K562 (cell line): ENCODE measurements at places on chromosomes 2 and 18. TPM values are rescaled to one million over a fixed set of nuclear protein-coding genes. Genes with fewer than 3 reads are reported as not detected.

Gene GPBAR1
- not detected in 2 replicates for polyA plus RNA-seq

Gene C2orf92
- polyA plus RNA-seq: 4.2 and 6.0 TPM in 2 replicates

- no peak for DNase-seq
Observed at GRCh38 chr2:206443735-206444527, 599 bp downstream of the ADAM23 start.

- DNase-seq: no peak
Observed at GRCh38 chr2:149611100-149611820, 23.7 kb upstream of the MMADHC start.

- no peak for DNase-seq
Observed at GRCh38 chr2:97728091-97728731, 14.8 kb downstream of the ZAP70 start.

Gene OST4
- polyA plus RNA-seq: 355 and 369 TPM in 2 replicates

DNA sequence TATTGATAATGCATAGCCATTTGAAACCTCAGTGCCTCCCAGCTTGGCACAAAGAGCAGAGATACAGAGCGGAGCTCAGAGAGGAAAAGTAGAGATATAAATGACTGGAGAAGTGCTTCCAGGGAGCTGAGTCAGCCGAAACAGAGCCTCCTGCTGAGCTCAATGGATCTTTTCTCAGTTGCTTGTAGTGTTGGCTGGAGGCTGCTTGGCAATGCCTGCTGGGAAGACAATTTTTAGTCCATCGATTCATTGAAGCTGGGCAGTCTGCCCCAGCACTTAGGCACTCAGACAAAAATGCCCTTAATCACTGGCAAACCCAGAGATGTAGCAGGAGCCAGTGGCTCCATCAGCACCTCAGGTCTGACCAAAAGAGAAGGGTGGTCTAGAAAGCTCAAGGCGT is 81.3 kb upstream of the SETBP1 start:
- no peak for DNase-seq

DNA sequence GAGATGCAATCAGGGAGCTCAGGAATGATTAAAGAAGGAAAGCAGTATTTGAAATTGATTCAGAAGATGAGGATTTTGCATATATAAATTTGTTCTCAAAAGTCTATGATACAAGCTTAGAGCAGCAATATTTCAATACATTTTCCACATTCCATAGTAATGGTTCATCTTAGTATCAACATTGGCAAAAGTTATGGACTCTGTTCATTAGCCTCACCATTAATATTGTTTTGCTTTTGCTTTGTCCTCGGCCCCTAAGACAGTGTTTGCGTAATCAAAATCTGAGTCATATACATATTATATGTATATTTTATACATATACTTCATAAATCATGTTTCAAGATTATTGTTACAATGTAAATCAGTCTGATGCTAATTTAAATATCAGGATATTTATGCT is 176.6 kb downstream of the CNTNAP5 start:
- no peak for DNase-seq

GRCh38 chr18:79927607-79928562 is 23.6 kb downstream of the SLC66A2 start:
- DNase-seq: no peak

GRCh38 chr2:128568106-128568505 is 249.4 kb upstream of the HS6ST1 start:
- DNase-seq: no peak

DNA sequence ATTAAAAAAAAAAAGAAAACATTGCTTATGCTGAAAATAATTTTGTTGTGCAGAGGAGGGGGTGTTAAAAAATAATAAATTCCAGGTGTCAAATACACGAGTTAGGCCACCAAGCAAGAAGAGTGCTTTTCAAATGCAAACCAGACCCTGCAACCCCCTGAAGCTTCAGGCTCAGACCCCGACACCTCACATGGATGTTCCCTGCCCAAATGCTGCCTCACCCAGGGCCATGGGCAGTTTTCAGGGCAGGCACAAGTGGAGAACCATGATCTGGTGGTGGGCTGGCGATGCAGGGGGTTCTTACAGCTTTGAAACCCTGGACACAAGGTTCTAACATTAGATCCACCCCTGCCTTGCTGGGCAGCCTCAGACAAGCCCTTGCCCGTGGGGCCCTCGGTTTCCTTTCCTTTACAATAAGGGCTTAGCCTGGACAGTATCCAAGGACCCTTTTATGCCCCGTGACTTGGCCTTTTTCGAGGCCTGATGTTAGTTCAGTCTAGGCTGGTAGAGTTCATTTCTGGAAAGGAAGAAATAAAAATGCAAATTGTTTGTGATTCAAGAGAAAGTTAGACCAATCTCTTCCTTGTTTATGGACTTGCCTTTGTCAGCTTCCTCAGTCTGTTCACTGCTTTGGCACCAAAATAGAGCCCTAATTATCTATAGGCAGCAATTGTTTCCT is 168.7 kb downstream of the DDX1 start:
- DNase-seq: no peak

DNA sequence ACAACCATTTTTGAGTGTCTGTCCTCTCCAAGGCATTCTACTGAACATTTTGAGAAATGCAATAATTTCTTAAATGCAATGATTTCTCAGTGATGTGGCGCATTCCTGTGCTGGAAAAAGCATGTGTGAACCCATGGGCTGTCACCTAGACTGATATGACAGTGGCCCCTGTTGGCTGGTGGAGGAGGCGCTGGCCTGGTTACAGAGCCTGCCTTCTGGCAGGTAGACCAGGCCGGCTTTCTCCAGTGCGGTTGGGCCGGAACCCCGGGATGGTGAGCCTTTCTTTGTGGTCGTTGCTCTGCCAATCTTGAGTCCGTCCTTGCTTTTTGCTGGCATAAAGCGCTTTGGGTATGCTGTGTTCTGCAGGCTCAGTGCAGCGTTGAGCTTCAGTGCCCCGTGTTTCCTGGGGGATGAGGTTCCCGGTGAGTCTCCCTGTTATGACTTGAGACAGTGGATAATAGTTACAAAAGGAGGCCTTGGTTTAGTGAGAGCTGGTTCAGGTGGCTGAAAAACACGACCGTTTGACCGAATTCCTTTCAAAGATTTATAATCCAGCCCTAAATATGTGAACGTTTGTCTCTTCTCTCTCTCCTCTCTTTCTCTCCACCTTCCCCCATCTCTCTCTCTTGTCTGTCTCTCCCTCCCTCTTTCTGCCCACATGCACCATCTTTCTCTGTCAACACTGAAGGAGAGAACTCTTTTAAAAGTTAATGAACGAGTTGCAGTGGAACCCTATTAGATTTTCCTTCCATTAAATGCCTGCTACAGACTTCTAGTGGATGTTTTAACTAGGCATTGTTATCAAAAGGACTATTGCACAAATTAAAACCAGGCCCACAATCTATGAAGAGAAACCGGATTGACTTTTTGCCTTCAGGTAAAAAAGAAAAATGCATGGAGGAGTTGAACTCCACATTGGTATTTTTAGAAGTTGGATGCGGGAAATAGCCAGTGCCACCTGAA is 34.0 kb downstream of the TSHZ1 start:
- DNase-seq: peak; percentile 11

GRCh38 chr2:45833968-45834344 is 182.5 kb downstream of the PRKCE start:
- no peak for DNase-seq
